Inflammatory macrophage (primary cell): ENCODE measurements at places on chromosomes 2 and 18.

- DNase-seq: peak; percentile 54
Measured at GRCh38 chr2:42810971-42811811, 18.8 kb upstream of the HAAO start.

DNA sequence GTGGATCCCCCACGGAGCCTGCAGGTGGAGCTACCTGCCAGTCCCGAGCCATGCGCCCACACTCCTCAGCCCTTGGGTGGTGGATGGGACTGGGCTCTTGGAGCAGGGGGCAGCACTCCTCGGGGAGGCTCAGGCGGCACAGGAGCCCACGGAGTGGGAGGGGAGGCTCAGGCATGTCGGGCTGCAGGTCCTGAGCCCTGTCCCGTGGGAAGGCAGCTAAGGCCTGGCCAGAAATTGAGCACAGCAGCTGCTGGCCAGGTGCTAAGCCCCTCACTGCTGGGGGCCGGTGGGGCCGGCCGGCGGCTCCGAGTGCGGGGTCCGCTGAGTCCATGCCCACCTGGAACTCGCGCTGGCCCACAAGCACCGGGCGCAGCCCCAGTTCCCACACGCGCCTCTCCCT is 91.7 kb upstream of the ACVR1 start:
- DNase-seq: no peak

DNA sequence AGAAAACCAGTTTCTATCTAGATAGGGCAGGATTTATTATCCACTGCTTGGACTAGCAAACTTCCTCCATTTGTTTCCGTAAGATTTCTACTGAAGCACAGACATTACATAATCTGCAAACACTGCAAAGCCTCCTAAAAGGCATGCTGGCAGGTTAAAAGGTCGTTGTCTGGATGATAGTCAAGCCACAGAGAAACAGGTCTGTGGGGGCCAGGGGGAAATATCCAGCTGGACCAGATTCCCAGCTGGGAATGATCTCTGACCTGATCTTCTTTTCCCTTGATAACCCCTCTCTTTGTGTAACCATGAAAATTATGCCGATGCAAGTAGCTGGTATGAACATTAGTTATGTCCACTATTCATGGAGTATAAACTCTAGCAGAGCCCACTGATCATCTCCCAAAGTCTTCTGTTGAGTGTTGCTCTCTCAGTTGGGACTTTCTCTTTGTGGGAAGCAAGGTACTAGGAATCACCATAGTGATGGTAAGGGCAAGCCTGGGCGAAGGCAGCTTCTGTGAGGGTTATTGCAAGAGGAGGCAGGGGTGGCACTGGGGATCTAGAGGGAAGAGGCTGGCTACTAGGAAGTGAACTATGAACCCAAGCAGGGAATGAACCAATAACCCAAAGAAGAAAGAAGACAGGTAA is 61.3 kb downstream of the GDF7 start:
- DNase-seq: peak; percentile 38

- DNase-seq: no peak
Measured at GRCh38 chr2:185142677-185143076, 544.3 kb downstream of the ZNF804A start.

DNA sequence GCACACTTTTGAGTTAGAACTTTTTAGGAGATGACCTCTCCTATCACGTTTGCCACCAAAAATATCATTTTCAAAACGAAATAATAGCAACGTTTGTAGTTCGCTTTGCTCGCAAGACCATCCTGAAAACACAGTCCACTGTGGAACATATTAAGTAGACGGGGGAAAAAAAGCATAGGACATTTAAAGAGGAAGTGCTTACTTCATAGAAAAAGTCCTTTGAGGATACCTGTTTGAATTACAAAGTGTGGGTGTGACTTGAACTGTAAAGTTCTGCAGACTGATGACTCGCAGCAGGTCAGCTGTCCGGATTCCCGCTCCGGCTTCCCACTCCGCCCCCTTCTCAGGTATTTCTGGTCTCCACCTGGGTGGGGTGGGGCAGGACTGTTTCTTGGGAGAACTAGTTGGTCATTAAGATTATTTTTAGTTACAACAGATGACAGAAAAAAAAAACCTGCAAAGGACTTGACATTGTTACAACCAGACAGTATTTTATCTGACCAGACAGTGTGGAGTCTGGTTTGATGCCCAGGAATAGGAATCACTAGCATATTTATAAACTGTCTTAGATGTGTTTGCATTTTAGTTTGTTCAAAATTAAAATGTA is 13.3 kb downstream of the CNOT11 start:
- DNase-seq: no peak

GRCh38 chr18:3983351-3983969 is 471.6 kb downstream of the DLGAP1 start:
- no peak for DNase-seq

GRCh38 chr2:173986805-173987204 is 21.6 kb upstream of the SP3 start:
- DNase-seq: no peak

DNA sequence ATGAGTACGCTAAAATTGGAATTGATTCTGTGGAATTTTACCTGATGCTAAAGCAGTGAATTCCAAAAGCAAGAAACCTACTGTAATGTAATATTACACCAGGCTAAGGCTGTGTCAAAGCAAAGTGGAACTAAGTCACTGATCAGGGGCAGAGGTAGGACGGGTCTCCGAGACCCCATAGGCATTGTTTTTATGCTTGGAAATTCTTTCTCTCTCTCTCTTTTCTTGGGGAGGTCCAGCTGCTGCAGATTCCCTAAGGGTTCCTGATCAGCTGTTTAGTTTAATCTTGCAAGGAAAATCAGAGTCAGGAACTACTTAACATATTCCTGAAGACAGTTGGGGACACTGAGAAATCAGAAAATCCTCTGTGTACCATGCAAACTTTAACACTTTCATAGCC is 220.2 kb downstream of the SRBD1 start:
- no peak for DNase-seq

- peak; percentile 70 for DNase-seq
Measured at GRCh38 chr18:56825878-56826277, 174.7 kb downstream of the WDR7 start.

DNA sequence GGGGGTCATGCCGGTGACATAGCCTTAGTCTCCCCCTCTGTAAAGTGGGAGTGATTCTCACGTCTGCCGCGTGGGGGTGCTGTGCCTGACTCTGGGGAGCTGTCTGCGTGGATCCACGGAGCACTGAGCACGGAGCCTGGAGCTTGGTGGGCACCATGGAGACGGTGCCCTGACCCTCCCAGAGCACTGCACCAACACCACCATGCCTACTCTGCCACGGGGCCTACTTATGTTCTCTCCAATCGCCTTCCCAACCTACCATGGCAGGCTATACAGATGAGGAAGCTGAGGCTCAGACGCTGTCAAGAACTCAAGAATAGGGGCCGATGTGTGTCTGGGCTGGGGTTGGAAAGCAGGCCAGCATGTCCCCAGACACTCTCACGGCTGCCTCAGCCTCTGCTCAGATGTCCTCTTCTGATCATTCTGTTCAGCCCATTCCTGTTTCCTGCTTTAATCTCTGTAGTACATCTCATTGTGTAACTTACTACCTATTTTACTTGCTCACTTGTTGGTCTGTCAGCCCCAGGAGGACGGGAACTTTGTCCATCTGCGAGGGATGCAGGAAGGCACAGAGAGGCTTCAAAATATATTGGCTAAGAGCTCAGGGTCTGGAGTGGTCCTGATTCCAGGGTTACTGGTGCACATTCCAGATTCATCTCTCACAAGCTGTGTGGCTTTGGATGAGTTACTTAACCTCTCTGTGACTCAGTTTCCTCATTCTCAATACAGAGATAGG is 168.1 kb upstream of the HS6ST1 start:
- no peak for DNase-seq

GRCh38 chr2:239692362-239692851 is 291.6 kb upstream of the HDAC4 start:
- DNase-seq: no peak

DNA sequence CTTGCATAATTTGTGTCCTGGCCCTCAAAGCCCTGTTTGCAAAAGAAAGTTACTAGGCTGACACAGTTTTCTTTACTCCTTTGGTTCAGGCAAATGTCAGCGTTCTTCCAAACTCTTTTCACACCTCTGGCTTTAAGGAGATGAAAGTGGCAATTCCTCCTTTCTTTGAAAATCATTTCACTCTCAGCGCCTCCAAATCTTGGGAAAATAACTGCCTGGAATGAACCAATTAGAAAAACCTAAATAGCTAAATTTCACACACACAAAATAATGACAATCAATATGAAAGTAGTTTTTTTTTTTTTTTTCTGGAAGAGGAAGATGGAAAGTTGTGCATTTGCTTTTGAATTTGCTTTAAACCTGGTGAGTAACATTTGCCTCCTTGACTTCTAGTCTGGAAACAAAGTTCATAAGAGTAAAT is 1.7 kb downstream of the MEIS1 start:
- DNase-seq: no peak

- no peak for DNase-seq
Measured at GRCh38 chr2:193539188-193539587, 1344.5 kb upstream of the TMEFF2 start.

- no peak for DNase-seq
Measured at GRCh38 chr2:22167256-22167655, 1043.5 kb downstream of the TDRD15 start.

GRCh38 chr2:1780693-1781092 is 36.4 kb upstream of the PXDN start:
- no peak for DNase-seq

DNA sequence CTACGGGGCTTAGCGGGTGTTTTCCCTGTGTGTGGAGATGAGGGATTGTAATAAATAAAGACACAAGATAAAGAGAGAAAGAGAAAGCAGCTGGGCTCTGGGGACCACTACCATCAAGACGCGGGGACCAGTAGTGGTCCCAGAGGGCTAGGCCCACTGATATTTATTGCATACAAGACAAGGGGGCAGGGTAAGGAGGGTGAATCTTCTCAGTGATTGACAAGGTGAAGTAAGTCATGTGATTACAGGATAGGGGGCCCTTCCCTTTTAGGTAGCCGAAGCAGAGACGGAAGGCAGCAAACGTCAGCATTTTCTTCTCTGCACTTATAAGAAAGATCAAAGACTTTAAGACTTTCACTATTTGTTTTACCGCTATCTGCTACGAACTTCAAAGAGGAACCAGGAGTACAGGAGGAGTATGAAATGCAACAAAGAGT is 4.5 kb upstream of the GAL3ST2 start:
- DNase-seq: no peak

GRCh38 chr2:159755788-159756187 is 42.2 kb downstream of the CD302 start:
- no peak for DNase-seq

GRCh38 chr2:99691926-99692325 is 202.1 kb upstream of the REV1 start:
- DNase-seq: peak; percentile 68

DNA sequence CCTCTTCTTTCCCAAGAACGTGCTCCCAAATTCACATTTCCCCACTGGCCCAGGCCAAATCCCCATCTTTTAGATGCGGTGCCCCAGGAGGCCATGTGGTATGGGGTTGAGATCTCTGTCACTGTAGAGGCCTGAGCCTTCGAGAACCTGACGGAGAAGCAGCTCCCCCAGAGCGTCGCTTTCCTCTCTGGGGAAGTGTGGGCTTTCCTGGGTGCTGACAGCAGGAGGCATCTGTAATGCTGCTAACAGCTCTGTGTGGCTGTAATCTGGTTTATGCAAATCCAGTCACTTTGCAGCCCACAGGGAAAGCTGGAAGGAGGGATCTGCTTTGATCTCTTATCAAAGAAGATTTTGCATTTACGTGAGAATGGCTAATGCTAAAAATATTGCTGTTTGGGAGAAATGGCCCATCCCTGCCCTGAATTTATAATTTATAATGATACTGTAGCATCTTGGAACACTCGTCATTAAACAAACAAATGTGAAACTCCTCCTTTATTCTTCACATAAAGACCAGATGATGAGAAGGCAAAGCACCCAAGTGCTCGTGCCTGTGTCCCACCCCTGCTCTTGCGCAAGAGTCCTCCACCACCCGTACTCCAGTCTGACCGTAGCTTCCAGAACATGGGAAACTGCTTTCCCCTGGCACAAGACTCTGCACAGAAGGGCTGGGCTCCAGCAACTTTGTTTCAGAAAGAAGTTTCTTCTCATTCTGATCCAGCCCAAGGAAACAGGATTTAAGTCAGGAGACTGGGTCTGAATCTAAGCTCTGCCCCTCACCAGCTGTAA is 109.9 kb upstream of the EPC2 start:
- peak; percentile 22 for DNase-seq

GRCh38 chr2:157428500-157429175 is 15.3 kb downstream of the CYTIP start:
- DNase-seq: no peak

GRCh38 chr2:189086710-189087109 is 92.9 kb downstream of the COL5A2 start:
- no peak for DNase-seq

DNA sequence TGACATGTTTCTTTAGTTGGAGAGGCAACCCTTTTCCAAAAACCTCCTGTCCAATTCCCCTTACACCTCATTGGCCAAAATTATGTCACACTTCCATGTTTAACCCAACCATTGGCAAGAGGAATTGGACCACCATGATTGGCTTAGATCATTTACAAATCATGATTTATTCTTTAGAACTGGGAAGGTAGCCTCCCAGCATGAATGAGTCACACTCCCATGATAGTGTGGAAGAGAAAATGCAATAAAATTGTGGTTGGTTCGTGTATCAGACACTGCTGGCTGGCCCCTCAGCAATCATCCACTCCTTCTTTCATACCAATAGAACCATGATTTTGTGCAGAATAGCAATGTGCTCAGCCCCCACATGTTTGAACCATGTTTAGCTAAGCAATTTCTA is 156.6 kb upstream of the ACVR2A start:
- DNase-seq: peak; percentile 32

DNA sequence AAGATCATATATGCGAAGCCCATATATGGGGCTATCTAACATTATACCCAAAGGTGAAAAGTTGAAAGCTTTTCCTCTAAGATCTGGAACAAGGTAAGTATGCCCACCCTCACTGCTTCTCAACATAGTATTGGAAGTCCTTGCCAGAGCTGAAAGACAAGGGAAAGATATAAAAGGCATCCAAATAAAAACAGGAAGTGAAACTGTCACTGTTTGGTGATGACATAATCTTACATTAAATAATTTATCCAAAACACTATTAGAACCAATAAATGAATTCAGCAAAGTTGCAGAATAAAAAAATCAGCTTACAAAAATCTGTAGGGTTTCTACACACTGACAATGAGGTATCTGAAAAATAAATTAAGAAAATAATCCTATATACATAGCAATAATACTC is 205.8 kb downstream of the INSIG2 start:
- peak; percentile 39 for DNase-seq
